H4 (cell line): ENCODE measurements at places on chromosomes 1 and 21.

DNA sequence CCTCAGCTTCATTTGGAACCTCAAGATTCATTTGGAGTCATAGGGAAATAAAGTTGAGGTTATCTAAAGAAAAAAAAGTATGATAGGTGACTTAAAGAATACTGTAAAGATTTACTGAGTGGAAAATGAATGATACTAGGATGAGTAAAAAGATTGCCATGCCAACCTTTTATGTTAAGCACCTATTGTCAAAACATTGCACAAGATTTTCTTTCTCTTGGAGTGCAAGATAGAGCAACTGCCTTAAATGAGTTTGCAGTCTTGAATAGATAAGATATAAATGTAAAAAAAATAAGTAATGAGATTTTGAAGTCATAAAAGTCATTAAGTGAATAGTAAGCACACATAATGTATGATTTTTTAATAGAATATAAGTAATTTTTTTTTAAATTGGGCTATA lies 5.1 kb upstream of the ANGPTL1 start:
- DNase-seq: no peak

DNA sequence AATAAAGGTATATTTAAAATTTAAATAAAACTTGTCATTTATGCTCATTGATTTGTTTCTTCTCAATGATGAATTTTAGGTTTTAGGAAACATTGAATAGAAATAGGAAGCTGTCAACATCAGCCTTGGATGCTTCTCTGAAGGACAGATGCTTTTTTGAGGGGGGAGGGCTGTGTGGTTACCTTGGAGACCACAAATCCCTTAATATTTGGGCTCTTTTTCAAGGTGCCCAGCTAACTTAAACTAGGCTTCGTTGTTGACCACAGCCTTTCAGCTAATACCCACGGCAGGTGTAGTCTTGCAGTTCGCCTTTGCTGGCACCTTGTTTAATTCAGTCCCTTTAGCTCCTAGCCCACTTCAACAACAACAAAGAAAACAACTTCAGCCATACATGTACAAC lies 22.5 kb downstream of the TENT5C start:
- no peak for DNase-seq

- no peak for DNase-seq
Measured at GRCh38 chr1:212928323-212929291, 21.7 kb upstream of the VASH2 start.

DNA sequence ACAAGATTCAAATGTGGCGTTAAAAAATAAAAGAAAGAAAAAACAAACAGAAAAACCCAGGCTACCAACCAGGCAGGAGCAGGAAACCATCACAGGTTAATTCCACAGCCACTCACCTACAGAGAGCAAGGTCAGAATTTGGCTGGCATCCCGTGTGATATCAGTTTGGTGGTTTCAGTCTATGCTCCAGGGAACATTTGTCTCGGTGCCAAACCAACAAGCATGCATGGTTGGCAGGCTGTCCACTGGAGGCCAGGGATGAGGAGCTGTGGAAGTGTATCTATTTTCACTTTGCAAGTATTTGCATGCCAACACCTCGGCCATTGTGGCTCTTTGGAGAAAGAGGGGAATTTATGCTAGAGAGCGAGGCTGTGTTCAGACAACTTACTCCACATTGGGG lies 53.1 kb upstream of the PROX1 start:
- peak; percentile 66 for DNase-seq

DNA sequence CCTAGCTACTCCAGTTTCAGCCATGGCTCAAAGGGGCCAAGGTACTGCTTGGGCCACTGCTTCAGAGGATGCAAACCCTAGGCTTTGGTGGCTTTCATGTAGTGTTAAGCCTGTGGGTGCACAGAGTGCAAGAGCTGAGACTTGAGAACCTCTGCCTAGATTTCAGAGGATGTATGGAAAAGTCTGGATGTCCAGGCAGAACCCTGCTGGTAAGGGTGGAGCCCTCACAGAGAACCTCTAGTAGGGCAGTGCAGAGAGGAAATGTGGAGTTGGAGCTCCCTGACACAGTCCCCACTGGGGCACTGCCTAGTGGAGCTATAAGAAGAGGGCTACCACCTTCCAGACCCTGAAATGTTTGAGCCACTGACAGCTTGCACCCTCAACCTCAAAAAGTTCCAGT lies 16.2 kb downstream of the RIIAD1 start:
- no peak for DNase-seq

GRCh38 chr1:56798053-56798471 lies 21.1 kb downstream of the FYB2 start:
- no peak for DNase-seq

DNA sequence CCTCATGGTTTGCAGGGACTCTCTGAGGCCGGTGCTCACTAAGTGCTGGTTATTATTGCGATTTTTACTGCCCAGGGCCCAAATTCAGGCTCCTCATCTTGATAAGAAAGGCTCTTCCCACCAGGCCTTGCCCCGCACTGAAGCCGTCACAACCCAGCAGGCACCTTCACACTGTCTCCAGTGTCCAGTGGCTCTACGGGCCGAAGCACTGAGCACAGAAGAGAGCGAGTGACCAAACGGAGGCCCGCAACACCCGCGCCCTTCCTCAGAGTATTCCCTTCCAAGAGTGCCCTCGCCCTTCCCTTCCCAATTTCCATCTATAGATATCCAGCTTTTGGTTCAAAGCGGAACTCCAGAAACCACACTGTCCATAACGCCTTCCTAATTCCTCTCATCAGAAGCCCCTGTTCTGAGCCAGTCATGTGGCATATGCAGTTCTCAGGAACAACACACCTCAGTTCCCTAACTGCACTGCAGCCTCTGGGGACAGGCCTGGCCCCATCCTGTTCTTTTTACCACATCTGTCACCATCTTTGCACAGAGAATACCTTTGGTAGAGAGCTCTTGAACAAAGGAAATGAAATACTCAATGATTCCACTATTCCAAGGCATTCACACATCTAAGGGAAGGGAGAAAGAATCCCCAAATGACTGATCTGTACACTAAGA lies 15.1 kb downstream of the FALEC start:
- DNase-seq: no peak

- DNase-seq: peak; percentile 63
Measured at GRCh38 chr1:207309745-207310273, 11.7 kb upstream of the CD55 start.

- no peak for DNase-seq
Measured at GRCh38 chr1:181317261-181317930, 165.9 kb upstream of the CACNA1E start.

DNA sequence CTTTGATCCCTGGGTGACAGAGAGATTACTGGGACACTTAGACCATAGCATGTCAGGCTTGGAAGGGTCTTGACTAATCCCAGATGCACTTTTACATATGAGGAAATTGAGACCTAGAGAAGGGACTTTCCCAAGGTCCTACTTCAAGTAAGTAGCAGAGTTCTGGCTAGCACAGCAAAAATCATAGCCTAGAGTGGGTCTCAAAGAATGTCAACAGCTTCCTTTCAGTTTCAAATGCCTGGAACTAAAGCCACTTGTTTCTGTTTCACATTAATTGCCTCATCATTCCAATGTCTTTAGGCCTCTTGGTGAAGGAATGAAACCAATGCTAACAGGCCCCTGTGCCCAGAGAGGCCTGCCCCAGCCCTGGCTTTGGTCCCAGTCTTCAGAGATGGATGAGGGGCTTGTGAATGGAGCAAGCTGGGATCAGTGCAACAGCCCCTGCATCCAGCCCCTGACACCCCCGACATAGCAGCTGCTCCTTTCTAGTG lies 26.6 kb downstream of the ATF3 start:
- peak; percentile 38 for DNase-seq

GRCh38 chr1:181153634-181153961 lies 65.1 kb downstream of the IER5 start:
- no peak for DNase-seq

GRCh38 chr1:189859385-189859977 lies 618.2 kb downstream of the BRINP3 start:
- peak; percentile 19 for DNase-seq

- DNase-seq: no peak
Measured at GRCh38 chr1:44515416-44515815, 110.4 kb downstream of the RNF220 start.

DNA sequence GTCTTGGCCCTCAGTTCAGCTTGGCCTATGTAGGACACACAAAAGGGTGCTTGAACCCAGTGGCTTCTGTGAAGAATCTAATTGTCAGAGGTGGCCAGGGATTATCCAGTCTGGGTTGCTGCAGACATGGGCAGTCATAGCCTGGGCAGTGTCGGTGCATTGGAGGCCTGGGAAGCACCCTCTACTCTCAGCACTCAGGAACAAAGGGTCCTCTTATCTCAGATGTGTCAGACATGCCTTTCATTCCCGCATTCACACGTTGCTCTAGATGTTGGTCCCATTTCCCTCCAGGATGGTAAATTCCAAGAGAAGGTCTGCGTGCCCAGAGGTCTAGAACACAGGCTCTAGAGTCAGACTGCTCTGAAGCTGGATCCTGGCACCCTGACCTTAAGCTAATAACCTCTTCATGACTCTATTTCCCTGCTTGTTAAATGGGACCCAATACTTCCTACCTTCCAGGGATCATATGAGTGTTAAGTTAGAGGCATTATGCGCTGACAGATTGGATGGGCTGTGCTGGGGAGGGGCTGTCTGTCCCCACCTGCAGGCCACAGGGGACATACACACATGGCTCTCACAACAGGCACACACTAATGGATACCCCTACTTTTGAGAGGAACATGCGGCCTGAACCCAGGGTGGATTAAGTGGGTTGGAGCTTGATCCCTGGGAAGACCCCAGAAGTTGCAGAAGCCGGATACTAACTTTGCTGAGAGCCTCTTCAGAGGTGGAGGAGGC lies 16.5 kb upstream of the EDN2 start:
- no peak for DNase-seq

DNA sequence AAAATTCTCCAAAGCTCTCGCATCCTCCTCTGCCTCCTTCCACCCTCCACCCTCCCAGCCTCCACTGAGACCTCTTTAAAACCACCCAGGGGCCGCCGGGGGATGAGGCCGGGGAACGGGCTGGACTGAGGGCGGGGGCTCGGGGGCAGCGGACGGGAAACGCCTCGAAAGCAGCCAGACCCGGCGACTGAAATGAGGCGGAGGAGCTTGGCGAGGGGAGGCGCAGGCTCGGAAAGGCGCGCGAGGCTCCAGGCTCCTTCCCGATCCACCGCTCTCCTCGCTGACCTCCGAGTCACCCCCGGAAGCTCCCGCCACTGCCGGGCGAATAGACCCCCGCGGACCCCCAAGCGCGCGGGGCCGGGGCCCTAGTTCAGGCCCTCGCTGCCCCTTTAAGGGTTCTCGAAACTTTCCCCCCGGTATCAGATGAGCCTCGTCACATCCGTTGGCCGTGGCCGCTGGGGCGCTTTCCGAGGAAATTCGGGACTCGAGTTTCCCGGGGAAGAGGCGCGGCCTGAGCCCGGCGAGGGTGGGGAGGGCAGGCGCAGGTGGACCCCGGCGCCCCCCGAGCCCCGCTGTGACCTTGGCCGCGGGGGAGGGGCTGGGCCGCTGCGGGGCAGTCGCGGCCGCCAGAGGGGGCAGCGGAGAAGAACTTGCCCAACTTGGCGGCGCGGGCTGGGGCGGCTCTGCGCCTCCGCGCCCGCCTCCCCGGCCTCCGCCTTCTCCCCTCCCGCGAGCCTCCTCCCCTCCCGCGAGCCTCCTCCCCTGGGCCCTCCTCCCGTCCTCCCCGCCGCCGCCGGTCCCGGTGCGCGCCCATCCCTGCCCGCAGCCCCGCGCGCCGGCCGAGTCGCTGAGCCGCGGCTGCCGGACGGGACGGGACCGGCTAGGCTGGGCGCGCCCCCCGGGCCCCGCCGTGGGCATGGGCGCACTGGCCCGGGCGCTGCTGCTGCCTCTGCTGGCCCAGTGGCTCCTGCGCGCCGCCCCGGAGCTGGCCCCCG lies at the start of gene BACE2:
Gene BACE2, plus strand, starts transcription at position 813 of the 995 bp plus-strand sequence. Its CDS starts 104 bp downstream, at position 917.
- peak; percentile 72 for DNase-seq

DNA sequence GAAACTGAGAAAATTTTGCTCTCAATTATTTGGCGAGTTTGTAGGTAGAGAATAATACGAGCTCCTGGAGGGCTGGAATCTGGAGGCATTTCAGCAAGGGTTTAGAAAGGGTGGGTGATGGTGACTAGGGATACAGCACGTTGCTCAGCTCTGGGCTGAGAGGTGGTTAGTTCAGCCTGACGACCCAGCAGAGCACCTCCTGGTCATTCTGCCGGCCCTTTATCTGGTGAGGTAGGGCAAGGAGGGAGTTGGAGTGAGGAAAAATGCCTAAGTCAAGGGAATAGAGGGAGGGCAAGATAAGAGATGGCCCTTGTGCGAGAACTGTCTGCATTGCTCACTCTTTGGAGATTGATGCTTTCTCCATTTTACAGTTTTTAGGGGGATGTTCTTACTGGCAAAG lies 19.1 kb downstream of the GALNT2 start:
- DNase-seq: no peak

- peak; percentile 65 for DNase-seq
Measured at GRCh38 chr1:183097438-183098051, 74.3 kb downstream of the LAMC1 start.
